ENCODE measurements at places on chromosomes 1 and 21.

- no peak for DNase-seq
Measured at GRCh38 chr1:64851664-64852063, 106.8 kb downstream of the RAVER2 start.

GRCh38 chr1:159974350-159974965 is 20.4 kb upstream of the SLAMF9 start:
- DNase-seq, result no peak

DNA sequence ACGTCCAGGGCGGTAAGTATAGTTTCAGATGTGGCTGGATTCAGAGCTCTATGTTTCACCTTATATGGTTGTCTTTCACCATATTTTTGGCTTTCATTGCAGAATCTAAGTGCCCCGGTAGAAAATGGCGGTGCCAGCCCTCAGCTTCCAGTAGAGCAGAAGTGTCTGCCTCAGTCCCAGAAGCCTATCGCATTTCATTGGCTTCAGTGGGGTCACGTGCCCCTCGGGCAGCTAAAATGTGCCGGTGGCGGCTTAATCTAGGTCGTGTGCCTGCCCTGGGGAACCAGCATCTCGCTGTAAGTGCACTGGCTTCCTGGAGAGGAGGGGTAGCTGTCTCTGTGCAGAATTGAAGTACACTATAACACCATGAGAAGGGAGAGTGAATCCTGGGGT is 107.4 kb upstream of the MAGI3 start:
- no peak for DNase-seq

DNA sequence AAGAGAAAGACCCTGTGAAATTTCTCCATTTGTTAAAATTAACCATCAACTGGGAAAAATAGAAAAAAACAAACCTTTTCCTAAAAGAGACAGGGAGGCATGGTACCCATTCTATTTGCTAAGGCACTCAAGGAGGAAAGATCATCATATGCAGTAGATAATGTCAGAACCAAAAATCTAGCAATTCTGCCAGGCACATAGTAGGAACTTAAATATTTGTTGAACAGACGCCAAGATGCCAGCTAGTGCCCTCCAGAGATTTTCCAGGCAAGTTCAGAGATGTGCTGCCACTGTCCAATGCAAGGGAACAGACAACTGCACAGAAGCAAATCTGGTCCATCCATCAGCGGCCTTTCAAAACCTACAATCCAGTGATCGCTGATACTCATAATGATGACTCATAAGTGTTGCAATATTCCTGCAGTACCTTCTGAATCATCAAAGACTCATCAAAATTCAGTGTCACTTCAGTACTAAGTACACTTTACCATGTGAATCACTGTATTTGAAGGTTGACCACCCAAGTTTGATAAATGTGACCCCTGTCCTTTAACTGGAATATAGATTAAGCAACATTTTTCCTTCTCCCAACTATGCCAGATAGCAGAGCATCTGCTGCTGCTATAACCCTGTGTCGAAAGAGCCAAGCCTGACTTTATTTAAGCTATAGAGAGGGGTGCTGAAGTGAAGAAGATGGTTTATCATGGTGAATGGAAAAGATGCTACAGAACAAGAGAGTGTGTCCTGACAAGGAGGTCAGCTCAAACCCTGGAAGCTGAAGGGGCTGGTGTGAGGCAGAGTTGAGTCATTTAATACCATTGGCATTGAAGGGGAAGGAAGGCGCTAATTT is 99.1 kb downstream of the MT1HL1 start:
- peak; percentile 28 for DNase-seq

GRCh38 chr1:171610385-171610784 is 11.7 kb upstream of the MYOCOS start:
- peak; percentile 51 for DNase-seq

GRCh38 chr1:234533034-234533891 is 54.3 kb upstream of the TARBP1 start:
- peak; percentile 93 for DNase-seq

DNA sequence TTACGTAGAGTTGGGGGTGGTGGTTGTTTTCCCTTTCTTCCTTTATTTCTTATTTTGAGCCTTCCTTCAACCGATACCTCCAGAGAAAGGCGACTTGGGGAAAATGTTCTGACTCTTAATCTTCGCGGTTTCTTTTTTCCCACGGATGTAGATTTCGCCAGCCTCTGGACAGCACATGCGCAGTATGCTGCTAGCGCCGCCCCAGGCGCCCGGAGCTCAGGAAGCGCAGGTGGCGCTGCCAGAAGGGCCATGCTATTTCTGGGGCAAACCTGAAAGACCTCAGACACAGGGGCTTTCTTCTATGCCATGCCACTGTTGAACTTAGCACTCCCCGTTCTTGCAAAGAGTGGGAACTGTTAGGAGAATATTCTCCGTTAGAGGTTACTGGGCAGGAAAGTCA is 392.1 kb downstream of the KIF26B start:
- DNase-seq, result no peak

- no peak for DNase-seq
Measured at GRCh38 chr1:241343956-241344355, 13.0 kb downstream of the RGS7 start.

DNA sequence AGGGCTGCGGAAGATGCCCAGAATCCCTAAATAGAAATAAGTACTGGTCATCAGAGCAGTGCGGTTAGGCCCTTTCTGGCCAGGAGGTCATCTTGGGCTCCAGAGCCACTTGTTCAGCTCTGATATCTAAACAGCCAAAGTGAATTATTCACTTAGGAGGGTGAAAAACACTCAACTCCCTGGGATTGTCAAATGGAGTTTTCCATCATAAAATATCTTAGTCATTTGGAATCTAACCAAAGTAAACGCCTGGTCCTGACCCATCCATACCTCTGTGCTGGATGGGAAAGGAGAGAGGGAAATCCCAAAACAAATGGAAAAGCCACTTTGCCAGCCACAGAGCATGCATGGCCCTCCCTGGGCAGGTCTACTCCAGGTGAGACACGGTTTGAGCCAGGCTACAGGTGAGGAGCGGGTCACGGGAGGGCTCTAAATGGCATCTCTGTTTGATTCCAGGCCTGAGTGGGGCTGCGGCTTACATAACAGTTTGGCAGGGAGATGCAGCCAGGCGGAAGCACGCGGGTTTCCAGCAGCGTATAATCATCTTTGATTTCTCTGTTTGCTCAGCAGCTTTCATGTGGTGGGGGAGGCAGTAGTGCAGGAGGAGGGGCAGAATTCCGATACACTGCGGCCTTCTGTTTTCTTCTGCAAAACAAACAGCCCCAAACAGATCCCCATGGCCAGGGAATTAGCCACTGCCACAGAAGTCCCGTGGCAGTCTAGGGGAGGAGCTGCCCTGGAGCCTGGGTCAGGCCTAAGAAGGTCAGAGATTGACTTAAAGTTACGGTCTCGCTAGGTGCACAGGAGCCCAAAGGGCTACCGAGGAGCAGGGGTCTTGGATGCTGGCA is 59.1 kb upstream of the ZNF648 start:
- DNase-seq, result peak; percentile 93

- DNase-seq, result no peak
Measured at GRCh38 chr1:235749755-235750300, 100.2 kb upstream of the GNG4 start.

GRCh38 chr1:232876506-232877364 is 71.5 kb downstream of the MAP10 start:
- DNase-seq, result no peak

DNA sequence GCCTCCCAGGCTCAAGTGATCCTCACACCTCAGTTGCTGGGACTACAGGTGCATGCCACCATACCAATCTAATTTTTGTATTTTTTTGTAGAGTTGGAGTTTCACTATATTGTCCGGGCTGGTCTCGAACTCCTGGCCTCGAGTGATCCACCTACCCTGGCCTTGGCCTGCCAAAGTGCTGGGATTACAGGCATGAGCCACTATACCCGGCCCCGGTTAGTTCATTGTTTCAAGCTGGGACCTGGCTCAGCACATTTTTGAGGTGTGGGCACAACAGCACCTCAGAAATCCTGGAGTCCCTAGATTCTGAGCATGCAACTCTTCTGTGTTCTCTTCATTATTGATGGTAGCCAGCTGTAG is 21.3 kb downstream of the SH2D2A start:
- no peak for DNase-seq

- DNase-seq, result no peak
Measured at GRCh38 chr1:200929530-200930278, 35.0 kb downstream of the INAVA start.

DNA sequence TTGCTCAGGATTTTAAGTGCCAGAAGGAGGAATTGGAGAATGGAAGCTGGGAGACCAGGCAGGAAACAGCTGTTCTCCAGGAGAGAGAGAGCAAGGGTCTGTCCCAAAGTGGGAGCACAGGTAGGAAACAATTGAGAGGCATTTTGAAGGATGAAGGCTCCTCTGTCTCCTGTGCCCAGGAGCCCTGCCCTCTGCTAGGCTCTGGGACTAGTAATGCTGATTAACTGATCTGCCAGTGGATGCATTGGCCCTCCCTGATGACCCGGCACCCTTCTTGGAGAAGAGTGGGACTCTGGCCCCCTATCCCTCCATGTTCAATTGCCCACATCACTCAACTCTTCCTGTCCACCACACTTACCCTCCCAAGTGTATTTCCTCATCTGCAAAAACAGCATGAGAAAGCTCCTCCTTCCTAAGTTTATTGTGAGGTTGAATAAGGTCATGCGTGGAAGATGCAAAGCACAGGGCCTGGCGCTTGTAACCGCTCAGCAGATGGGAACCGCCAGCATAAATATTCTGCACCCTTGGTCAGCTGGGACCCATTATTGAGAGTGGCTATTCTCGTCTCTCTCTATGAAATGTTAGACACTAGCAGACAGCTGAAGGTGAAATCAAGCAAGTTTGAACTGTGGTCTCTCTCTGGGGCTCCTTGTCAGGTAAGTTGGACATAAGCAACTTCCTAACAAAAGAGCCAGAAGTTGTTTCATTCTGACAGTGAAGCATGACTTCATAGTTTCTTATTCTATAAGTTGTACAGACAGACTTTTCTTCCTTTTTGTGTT is 63.0 kb upstream of the ANGPTL1 start:
- DNase-seq, result no peak

DNA sequence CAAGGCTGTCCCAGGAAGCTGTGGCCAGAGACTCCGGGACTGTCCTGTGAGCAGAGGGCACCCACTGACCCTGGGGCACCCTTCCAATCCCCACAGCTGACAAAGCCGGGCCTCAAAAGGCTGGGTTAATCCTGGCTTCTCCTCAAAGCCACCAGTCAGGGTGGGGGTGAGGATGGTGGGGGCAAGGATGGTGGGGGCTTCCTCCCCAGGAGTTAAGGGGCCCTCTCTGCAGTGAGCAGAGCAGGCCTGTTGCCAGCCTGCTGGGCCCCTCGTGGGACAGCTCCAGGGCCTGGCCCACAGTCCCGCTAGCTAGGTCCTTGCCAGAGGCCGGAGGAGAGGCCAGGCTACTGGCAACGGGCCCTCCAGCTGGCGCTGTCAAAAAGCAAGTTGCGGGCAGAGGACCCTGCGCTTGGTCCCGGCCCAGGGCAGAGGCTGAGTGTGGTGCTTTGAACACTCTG is 37.9 kb upstream of the CCDC27 start:
- no peak for DNase-seq

- no peak for DNase-seq
Measured at GRCh38 chr21:42384156-42384945, 11.5 kb downstream of the TMPRSS3 start.

- DNase-seq, result no peak
Measured at GRCh38 chr21:38729754-38730379, 75.9 kb upstream of the ETS2 start.

DNA sequence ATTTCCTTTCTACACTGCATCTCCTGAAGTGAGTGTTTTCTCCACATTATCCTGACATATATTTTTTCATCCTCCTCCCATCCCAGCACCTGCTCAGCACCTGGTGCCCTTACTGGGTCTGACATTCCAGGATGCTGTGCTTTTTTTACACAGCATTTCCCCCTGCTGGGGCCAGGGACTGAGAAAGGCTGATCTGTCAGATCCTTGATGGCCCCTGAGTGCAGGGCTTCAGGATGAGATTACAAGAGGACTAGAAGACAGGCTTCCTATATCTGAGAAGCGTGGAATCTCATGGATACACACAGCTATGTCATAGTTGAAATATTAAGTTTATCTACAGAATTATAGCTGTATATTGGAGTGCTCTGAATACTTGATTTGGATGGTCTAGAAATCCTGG is 24.4 kb downstream of the RCAN1 start:
- DNase-seq, result no peak

DNA sequence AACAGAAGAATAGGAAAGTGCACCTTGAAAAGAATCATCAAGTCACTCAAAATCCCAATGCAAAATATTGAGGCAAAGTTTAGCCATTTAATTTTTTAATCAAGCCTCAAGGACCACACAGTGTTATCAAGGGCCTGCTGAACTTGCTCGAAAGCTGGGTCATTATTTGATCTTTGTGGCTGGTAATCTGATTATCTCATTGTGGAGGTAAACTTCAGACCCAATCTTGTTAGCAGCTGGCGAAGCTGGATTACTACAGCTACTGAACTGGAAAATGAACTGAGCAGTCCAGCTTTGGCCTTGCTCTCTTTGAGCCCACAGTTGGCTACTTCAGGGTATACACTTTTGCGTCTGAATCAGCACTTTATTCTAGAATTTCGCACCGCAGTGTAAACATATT is 94.4 kb downstream of the BARHL2 start:
- no peak for DNase-seq

DNA sequence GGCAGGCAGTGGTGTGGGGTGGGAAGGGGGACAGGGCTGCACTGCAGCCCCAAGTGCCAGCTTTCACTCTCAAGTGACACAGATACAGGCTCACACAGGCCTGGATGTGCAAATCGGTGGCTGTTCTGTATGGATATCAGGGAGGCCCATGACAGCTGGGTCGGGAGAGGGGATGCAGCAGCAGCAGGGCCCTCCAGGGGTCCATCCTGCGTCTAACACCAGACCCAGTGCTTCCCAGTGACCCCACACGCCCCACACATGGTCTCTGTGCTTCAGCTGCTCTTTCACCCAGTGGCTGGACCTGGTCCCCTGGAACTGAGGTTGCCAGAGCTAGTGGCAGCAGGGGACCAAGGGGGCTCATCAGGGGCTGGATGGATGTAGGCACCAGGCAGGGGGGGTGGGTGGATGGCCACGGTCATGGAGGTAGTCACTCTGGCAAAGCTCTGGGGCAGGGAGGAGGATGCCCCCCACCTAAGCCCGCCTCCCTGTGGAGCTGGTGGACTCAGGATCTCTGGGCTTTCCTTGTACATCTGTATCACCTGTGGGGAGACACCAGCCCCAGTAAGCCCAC is 13.9 kb downstream of the BTBD19 start:
- no peak for DNase-seq

DNA sequence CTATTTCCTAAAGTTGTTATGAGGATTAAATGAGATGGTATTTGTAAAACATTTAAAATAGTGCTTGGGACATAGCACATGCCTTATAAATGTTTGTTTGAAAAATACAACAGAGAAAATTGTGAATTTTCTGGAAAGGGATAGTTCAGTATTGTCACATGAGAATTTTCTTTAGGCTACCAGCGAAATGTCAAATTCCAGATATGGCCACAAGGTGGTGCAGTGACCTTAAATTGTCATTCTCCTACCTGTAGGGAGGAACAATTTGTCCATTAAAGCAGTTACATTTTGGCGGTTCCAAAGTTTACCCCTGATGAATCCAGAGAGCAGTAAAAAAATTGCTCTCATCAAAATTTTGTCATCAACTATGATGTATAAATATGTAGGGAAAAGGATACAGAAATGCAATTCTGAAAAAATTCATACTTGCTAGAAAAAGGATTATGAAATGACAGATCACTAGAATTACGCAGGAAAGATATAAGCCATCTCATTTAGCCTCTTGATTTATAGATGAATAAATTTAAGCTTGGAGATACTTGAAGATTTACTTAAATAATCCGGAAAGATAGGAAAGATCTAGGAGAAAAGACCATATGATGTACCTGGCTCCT is 50.2 kb upstream of the TSHB start:
- DNase-seq, result peak; percentile 28
